ENCODE measurements at places on chromosomes 7 and 10.

GRCh38 chr10:29687421-29688164 is 52.8 kb upstream of the SVIL start:
- DNase-seq: no peak

DNA sequence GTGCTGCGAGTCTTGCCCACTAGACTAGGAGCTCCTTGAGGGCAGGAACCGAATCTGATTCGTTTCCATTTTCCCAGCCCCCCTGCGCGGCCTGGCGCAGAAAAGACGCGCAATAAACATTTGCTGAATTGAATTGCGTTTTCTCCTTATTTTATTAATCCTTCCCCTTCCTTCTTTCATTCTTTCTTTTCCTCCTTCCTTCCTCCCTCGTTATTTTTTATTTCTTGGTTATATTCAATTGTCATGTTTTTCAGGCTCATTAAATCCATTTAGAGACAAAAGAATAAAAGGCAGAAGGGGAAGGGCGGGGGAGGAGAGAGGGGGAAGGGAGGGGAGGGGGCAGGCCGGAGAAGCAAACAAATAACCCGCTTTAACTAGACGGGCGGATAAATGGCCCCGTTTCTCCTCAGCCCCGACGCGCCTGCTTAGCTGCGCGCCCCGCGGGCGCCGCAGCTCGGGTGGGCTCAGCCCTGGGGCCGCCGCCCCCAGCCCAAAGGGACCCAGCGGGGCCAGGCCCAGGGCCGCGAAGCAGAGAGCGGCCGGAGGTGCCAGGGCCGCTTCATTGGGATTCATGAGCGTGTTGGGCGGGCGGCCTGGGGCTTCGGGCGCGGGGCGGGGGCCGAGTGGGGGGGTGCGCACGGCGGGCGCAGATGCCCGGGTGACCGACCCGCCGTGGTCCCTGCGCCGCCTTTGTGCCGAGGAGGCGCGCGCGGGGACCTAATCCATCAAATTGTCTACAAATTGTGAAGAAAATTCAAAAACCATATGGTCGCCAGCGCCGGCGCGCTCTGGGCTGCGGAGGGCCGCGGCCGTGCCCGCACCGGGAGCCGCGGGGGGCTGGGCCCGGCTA is 5.0 kb downstream of the LBX1 start:
- peak; percentile 64 for DNase-seq

- DNase-seq: no peak
Measured at GRCh38 chr7:136064081-136064480, 86.9 kb upstream of the MTPN start.

GRCh38 chr7:122438492-122438891 is 133.9 kb upstream of the FEZF1 start:
- no peak for DNase-seq

- no peak for DNase-seq
Measured at GRCh38 chr7:80941208-80941758, 22.4 kb upstream of the SEMA3C start.

- DNase-seq: no peak
Measured at GRCh38 chr7:145156834-145157233, 321.0 kb upstream of the TPK1 start.

DNA sequence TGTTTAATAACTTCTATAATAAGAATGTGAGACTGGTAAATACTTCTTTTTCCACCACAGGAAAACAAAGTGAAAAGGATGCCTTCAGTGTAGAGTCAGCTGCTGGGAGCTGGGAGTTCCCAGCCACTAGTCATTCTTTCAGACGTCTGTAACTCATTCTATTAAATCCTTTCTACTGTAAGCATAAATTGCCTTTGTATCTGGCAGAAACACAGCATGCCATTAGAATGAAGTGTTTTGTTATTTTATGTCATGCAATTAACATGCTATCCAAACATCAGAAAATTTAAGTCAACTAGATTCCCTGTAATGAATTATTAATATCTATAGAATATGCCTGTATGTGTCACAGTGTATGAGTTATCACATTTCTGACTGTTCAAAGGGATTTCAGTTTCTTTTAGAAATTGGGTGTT is 14.3 kb downstream of the BPGM start:
- DNase-seq: no peak

DNA sequence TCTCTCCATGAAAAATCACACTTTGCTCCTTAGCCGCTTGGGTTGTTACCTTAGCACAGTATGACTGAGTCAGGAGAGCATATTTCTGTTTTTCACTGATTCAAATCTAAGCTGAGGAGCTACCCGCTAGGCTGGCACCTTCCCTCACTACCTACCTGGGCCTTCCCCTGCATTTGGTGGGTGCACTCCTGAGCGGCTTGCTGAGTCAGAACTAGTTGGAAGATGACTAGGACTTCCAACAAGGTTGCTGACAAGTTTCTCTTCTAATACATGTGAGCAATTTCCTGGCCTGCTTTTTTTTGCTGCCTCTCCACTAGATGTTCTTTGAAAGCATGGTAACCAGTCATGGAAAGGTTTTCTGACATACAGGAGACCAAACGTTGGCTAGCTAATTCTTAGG is 43.8 kb upstream of the SEC61G start:
- DNase-seq: no peak

- DNase-seq: peak; percentile 62
Measured at GRCh38 chr10:72784551-72785351, 92.8 kb downstream of the MCU start.

DNA sequence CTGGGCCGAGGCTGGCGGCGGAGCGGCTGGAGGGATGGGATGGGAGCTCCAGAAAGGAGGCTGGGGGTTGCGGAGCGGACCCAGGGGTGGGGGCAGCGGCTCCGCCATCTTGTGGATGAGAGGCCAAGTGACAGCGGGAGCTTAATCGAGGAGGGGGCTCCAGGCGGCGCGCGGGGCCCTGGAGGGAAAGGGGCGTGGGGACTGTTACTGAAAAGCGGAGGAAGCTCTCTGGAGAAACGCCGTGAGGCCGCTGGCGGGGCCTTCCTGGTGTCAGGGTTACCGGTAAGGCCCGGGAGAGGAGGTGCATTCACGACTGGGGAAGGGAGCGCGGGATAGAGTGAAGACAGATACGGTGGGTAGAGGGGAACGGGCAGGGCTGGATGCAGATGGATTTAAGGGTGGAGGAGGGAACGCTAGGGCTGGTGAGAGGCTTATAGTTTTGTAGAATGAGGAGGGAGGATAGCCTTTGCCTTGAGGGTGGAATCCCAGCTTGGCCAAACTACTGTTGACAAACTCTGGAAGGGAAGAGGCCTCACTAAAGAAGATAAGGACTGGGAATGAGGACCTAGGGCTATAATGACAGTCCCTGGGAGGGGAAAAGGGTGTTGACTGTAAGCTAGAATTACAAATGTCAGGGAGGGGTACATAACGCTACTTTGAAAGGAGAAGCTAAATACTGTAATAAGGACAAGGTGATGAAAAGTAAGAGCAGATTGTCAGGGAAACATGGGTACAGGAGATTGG is 535 bp downstream of the BTRC start:
- DNase-seq: peak; percentile 91

DNA sequence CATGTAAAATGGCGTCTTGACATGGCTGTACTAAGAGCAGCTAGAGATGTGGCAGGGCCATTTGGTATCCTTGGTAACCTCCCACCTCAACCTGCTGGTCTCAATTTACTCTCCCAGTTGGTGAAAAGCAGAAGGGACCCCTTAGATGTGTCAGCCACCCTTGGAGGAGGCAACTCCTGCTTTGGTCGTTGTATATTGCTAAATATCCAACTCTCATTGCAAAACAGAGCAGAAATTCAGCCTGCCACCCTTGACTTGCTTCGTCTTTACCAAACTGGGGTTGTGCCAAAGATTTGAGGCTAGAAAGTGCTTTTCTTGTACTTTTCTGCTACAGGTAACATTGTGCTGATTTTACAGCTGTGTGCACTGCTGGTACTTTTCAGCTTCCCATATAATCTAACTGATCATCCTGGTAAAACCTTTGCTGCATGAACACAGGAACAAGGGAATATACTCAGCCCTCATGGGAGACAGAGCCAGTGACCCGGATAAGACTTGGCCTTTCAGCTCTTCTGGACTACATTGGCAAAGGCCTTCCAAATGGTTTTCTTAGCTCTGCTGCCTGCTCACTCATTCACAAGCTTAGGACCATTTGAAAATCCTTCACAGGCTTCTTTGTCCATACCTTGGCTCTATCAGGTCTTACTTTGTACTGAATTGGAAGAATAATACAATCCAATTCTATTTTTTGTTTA is 2.2 kb upstream of the VSTM4 start:
- DNase-seq: peak; percentile 15

GRCh38 chr10:76191336-76191735 is 759.9 kb downstream of the LRMDA start:
- no peak for DNase-seq

DNA sequence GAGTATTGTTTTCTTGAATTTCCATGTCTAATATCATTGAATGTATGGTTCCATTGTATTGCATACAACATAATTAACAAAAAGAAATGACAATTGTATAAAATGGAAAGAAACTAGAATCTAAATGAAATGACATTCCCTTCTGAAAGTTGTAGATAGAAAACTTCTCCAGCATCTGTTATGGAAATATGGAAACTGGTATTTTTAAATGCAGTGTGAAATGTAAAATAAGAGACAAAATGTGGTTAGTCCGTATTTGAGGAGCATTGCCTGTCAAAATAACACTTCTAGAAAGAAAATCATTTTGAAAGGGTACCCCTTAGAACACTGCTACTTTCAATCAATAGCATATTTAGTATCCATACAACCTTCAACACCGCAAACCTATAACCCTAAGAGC is 286.3 kb upstream of the CELF2 start:
- no peak for DNase-seq

- no peak for DNase-seq
Measured at GRCh38 chr7:8357536-8357935, 75.9 kb upstream of the NXPH1 start.

GRCh38 chr10:117137031-117137910 is 799 bp downstream of the VAX1 start:
- DNase-seq: peak; percentile 73

GRCh38 chr10:102761981-102762380 is 18.2 kb downstream of the WBP1L start:
- no peak for DNase-seq

GRCh38 chr7:20407585-20408466 is 77.1 kb downstream of the ITGB8 start:
- no peak for DNase-seq
